ENCODE measurements at places on chromosomes 1 and 21.
A peak's percentile ranks its signal among the peaks of the same experiment; 100 is the strongest.

DNA sequence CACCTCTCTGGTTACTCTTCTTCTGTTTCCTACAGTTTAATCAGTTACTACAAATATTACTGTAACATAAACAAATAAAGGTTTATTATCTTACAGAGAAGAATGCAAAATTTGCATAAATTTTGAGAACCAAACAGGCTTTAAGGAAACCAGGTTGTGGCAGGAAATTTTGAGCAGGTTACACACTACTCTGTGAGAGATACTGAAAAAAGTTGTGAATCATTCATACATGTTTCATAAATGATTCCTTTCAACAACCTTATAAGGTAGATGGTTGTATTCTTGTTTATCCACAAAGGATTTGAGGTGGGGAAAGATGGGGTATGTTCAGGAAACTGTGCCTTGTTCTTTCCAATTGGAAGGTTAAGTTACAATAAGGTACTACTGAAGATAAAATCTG is 58.6 kb downstream of the MAST2 start:
- DNase-seq, result no peak

- no peak for DNase-seq
Measured at GRCh38 chr1:61687901-61688300, 37.0 kb downstream of the TM2D1 start.

DNA sequence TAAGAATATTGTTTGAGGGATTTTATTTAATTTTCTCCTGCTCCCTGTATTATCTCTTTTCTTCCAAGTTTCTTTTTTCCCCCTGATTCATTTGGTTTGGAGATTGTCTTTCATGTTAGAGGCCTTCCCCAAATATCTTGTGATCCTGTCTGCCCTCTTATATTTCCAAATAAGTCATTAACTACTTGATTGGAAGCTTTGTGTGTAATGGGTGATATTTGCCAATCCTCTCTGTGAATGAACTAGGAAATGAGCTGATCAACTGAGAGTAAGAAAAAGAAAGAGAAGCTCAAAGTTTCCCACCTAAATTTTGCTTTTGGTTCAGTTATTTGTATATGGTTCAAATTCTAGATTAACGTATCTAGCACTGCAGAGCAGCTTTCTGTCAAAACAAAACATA is 23.6 kb upstream of the LY9 start:
- no peak for DNase-seq

DNA sequence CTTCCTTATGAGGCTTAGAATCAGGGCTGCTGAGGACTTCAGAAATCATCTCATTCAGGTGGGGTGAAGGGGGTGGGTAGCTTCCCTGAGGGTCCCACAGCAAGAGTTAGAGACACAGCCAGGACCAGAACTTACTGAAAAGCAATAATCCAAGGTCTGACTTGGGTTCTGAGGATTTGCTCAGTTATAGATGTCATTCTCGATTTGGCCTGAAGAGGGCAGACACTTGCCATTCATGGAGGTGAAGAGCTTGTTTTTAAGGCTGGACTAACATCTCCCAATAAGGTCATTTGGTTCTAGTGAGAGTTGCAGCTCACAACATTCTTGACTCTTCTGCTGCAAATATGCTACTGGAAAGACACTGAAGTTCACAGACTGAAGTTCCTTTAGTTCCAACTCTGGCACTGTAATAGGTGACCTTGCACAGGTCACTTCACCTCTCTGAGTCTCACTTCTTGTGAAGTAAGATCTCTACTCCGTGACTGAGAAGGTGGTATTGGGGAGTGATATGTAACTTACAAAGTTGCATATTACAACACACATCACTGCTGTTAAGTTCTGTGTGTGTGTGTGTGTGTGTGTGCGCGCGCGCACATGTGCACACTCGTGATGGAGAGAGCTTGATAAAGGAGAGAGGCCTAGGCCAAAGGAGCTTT is 69.8 kb upstream of the DIRAS3 start:
- DNase-seq, result no peak

- DNase-seq, result no peak
Measured at GRCh38 chr1:24713176-24713575, 32.1 kb upstream of the CLIC4 start.

- DNase-seq, result no peak
Measured at GRCh38 chr1:234851450-234852438, 241.8 kb upstream of the IRF2BP2 start.

DNA sequence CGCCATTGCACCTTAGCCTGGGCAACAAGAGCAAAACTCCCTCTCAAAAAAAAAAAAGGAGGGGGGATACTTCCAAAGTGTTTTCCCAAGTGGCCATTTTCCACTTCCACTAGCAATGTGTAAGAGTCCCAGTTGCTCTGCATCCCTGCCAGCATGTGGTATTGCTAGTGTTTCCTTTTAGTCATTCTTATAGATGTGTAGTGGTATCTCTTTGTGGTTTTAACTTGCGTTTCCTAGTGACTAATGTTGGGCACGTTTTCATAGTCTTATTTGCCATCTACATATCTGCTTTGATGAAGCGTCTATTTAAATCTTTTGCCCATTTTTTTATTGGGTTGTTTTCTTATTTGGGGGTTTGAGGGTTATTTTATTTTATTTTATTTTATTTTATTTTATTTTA is 31.1 kb downstream of the INAVA start:
- DNase-seq, result no peak

- no peak for DNase-seq
Measured at GRCh38 chr21:31558189-31558961, 101.1 kb upstream of the SOD1 start.

GRCh38 chr1:6275826-6276782 is 15.2 kb upstream of the GPR153 start:
- DNase-seq, result no peak

- no peak for DNase-seq
Measured at GRCh38 chr21:40166291-40166843, 299.1 kb downstream of the PCP4 start.

DNA sequence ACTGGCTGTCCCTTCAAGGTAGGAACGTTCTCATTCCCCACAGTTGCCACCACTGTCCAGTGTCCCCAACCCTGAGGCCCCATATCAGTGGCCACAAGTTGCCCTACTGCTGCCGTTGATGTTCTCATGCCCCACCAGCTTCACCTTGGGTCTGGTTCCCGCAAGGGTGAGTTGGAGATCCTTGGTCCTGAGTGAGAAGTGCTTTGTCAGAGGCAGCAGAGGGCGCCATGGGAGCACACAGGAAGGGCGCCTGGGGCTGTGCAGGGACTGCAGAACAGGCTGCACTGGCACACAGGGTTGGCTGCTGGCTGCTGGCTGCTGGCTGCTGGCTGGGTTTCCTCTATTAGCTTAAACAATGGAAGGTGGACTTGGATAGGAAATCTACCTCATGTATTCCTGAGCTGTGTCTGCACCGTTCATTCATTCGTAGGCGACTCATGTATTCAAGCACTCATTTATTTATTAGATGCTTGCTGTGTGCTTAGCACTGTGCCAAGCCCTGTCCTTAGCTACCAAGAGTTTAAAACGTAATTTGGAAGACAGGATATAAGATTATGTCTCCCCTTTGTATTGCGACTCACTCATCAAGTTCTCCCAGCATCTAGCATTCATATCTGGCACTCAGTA is 2.1 kb upstream of the S100A9 start:
- DNase-seq, result peak; percentile 67

DNA sequence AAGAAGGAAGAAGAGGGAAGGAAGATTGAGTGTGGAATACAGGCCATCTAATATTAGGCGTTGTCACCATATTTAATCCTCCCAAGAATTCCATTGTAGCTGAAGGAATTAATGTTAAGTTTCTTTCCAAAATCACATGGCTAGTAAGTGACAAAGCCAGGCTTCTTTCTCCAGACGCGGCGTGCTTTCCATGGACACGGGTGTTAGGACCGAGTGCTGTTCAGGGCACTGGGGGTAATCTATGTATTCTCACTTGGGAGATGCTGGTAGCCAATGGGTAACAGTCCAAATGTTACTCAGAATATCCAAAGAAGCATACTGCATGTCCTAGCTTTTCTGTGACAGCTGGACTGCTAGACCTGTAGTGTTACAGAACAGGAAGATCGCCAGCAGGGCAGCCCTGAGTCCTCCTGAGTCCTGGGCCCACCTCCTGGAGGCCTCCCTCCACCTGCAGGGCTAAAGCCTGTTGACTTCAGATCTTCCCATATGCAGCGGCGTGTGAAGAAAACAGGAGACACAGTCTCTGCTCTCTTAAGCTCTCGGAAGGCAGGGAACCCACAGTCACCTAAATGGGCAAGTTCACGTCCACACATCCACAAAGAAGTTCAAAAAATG is 5.3 kb downstream of the IGSF9 start:
- no peak for DNase-seq

GRCh38 chr1:110089561-110090275 is 19.2 kb upstream of the ALX3 start:
- no peak for DNase-seq

GRCh38 chr1:102096162-102096561 is 99.4 kb upstream of the OLFM3 start:
- no peak for DNase-seq

GRCh38 chr1:239636347-239636746 is 250.0 kb downstream of the CHRM3 start:
- DNase-seq, result no peak

DNA sequence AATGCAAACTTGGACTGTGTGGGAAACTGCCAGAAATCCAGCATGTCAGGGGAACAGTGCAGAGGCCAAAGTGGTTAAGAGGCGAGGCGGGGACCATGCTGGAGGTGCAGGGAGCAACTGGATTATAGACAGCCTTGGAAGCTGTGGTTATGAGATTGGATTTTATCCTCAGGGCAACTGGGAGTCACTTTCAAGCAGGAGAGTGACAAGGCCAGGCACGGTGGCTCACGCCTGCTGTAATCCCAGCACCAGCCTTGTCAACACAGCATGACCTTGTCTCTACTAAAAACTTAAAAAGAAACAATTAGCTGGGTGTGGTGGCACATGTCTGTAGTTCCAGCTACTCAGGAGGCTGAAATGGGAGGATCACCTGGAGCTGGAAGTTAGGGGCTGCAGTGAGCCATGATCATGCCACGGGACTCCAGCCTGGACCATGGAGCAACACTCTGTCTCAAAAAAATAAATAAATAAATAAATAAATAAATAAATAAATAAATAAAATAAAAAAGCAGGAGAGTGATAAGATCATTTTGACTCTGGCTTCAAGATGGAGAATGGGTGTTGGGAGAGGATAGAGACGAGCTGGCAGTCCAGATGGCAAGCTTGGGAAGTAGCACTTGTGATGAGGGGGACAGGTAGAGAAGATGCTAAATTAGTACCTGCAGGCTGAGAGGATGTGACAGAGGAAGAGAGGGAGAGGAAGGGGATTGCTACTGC is 3.5 kb downstream of the HAPLN2 start:
- DNase-seq, result no peak

GRCh38 chr21:43975469-43976098 is 36.5 kb upstream of the TRAPPC10 start:
- DNase-seq, result peak; percentile 84

GRCh38 chr1:236451796-236452373 is 57.8 kb downstream of the EDARADD start:
- no peak for DNase-seq

- DNase-seq, result no peak
Measured at GRCh38 chr1:213693864-213694263, 293.9 kb upstream of the PROX1 start.

DNA sequence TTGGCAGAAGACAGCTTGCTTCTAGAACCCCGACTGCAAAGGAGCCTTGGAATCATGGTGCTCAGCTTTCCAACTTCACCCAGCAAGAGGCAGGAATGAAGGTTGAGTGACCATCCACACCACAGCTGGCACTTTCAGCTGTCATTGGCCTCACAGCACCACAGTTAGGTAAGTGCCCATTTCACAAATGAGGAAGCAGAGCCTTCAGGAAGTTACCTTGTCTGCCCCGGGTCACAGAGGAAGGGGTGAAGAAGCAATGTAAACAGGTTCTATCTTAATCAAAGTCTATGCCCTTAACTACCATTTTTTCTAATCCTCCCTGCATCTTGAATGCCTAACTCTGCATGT is 156.0 kb downstream of the GLUL start:
- no peak for DNase-seq

DNA sequence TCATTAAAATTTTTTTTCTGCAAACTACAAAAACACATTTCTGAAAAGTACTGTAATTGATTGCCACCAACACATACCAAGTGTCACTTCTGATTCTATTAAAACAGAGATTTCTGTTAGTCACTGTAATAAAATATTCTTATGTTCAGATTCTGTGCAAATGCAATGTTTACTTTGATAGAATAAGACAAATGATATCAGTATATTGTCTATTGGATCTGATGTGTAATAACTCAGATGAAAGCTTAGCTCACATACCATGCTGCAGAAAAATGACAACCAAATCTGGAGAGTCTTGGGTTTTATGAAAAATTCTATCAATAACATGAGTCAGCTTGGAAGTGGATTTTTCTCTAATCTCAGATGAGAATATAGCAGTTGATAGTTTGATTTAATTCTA is 963.8 kb upstream of the B3GALT2 start:
- no peak for DNase-seq

GRCh38 chr1:198499588-198499987 is 40.9 kb downstream of the ATP6V1G3 start:
- no peak for DNase-seq

- DNase-seq, result no peak
Measured at GRCh38 chr1:23481026-23481597, 2.9 kb downstream of the ASAP3 start.

GRCh38 chr1:171366085-171366484 is 52.1 kb downstream of the FMO4 start:
- no peak for DNase-seq

- DNase-seq, result no peak
Measured at GRCh38 chr1:198978523-198978922, 339.7 kb downstream of the PTPRC start.

DNA sequence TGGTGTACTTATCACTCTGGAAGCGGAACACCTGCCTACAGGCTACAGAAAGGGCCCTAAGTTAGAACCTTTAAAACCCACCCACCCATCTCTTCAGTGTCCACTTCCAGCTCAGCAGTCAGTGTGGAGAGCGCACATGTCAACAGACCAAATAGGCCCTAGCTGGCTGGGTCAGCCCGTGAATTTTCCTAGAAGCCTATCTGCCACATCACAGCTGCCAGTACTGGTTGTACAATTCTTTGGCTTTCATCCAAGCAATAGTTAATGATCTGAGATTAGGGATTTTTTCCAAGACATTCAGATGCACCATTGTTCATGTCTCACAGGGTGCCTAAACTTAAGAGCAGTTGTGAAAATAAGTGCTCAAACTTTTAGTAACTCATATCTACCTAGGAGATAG is 197.1 kb downstream of the KCNK2 start:
- no peak for DNase-seq

DNA sequence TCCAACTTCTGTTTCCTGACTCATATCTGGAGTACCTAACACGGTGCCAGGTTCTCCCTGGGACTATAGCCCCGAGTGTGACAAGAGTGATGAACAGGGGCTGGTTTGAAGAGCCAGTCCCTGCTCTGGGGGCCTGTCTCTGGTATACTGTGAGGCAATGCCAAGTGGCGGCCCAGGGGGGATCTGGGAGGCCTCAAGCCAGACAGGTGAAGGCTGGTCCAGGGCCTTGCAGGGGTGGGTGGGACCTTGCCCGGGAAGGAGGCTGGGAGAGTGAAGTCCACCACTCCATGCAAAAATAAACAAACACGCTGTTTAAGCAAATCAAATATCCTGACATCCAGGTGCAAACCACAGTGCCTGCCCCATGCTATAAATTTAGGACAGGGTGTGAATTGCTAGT is 6.8 kb upstream of the PLXNA2 start:
- no peak for DNase-seq

- no peak for DNase-seq
Measured at GRCh38 chr1:31677949-31678348, 25.9 kb downstream of the COL16A1 start.

GRCh38 chr1:234212764-234213657 is 160.2 kb upstream of the COA6 start:
- DNase-seq, result peak; percentile 50

GRCh38 chr1:234327577-234328164 is 45.6 kb upstream of the COA6 start:
- no peak for DNase-seq

Measured in right atrium auricular region (tissue), 2 donors.